Stomach (tissue), 19 donors: ENCODE measurements at places on chromosomes 12 and 14.

- DNase-seq: no peak
Observed at GRCh38 chr12:14431975-14432374, 66.5 kb downstream of the ATF7IP start.

- DNase-seq: peak; percentile 64
Observed at GRCh38 chr12:101697930-101698799, 725 bp downstream of the CHPT1 start.

- DNase-seq: no peak
Observed at GRCh38 chr14:49549881-49550280, 36.3 kb downstream of the RPS29 start.

GRCh38 chr14:62691647-62692489, 353.4 kb downstream of the KCNH5 start:
- DNase-seq: peak; percentile 60

DNA sequence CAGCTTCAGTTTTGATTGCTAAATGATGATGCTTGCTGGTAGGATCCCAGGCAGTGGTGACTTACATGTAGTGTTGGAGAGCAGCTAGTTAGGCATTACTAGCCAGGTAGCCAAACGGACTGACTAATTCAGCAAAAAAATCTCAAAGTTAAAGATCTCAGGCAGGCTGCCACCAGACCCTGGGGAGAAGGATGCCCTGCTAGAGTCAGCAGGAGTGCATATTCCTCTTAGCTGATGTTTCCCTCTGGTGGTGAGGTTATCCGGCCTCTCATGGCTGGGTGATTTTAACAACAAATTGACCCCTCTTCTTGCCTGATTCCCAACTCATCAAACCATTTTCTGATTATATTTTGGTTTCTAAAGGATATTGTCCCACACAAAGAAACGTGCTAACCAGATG, 2.8 kb downstream of the EFS start:
- DNase-seq: no peak

GRCh38 chr14:52015411-52016030, 26.2 kb downstream of the RTRAF start:
- DNase-seq: peak; percentile 48
